Mesenteric fat pad (tissue), 1 donor: ENCODE measurements at places on chromosomes 16 and 17.

DNA sequence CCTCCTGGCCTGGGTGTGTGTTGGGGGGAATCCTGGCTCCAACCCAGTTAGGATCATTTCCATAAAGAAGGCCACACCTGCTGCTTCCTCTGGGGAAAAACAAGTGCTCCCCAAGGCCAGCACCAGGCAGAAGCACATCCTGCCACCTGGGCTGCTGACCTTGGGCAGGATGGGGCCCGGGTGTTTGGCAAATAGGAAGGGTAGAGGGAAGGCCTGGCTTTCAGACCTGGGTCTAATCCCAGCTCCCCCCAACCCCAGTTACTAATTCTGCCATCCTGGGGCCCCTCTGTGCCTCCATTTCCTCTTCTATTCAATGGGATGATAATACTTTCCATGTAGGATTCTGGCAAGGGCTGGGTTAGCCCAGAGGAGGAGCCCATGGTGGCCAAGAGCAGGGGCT lies 3.0 kb upstream of the NLRC5 start:
- no peak for DNase-seq

DNA sequence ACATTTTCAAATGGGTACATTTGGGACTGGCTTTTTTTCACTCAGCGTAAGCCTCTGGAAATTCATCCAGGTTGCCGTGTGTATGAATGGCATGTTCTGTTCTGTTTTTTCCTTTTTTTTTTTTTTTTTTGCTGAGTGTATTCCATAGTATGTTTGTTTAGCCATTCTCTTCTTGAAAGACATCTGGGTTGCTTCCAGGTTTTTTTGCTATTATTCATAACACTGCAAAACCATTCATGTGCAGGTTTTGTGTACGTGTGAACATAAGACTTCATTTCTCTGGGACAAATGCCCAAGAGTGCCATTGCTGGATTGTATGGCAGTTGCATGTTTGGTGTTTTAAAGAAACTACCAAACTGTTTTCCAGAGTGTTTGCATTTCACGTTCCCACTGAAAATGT lies 335.9 kb upstream of the TNRC6C start:
- DNase-seq, result no peak

GRCh38 chr17:78884148-78884825 lies 18.7 kb downstream of the CEP295NL start:
- DNase-seq, result no peak

- no peak for DNase-seq
These were observed 19.5 kb downstream of the USP7 start for GRCh38 chr16:8943966-8944759.

DNA sequence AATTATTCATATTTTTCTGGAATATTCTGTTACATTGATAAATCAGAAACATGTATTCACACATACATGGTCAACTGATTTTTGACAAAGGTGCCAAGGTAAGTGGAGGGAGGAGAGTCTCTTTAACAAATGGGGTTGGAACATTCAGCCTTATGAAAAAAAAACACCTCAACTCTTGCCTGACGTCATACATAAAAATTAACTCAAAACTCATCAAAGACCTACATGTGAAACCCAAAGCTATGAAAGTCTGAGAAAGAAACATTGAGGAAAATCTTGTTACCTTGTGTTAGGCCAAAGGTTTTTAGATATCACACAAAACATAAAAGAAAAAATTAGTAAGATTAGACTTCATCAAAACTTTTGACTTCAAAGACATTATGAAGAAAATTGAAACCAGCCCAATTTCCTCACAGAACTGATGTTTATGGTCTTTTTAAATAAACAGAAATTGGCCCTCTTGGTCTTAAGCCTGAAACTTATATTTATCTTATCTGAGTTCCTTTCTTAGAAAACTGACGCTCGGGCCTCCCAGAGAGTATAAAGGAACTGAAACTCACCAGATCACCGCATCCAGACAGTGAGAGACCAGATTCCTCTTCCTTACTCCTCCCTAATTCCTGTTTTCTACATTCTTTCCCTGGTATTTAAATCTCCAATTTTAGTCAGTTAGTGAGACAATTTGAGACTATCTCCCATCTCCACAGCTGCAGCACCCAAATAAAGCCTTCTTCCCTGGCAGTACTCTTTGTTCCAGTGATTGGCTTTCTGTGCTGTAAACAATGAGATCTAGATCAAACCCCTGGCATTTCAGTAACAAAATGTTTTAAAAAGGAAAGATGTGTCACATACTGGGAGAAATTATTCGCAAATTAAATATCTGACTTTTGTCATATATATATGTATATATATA lies 4.0 kb downstream of the HYDIN start:
- DNase-seq, result no peak
